ENCODE measurements at places on chromosomes 5 and 9.
A peak's percentile ranks its signal among the peaks of the same experiment; 100 is the strongest.

DNA sequence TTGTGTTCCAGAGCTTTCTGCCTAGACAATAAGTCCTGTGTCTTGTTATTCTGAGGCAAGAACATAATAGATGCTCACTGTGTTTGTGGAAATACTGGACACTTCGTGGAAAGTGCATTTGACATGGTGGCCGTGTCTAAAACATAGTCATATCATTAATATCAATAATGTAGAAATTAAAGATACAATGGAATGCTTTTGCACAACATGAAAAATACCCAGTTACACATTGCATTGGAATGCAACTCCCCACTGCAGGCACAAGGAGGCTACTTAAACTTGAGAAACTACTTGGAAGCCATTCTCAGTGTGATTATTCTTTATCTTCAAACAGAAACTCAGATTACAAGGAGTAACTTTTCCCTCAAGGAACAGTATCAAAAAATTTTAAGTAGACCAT, 145.3 kb upstream of the ZNF462 start:
- no peak for DNase-seq

GRCh38 chr9:68603371-68603770, 62.7 kb upstream of the TMEM252 start:
- no peak for DNase-seq

GRCh38 chr9:90037146-90037797, 432.5 kb downstream of the GADD45G start:
- no peak for DNase-seq

DNA sequence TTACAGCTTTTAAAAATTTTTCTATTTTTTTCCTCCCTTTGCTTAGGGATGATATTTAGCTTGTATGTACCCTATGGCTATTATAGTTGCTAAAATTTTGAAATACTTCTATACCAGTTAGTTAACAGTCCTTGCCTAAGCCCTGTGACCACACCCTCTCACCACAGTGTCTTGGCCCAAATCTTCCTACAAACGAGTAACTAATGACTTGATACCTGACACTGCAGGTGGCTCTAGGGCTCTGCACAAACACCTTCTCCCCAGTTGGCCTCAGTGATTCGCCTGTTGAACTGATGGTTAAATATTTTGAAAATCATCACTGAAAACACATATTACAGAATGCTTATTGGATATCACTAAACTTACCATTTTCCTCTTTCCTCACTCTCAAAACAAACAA, 449.6 kb upstream of the CHD1 start:
- DNase-seq: no peak

- DNase-seq: no peak
These were observed 188.2 kb downstream of the BNC2 start for GRCh38 chr9:16682273-16682672.

DNA sequence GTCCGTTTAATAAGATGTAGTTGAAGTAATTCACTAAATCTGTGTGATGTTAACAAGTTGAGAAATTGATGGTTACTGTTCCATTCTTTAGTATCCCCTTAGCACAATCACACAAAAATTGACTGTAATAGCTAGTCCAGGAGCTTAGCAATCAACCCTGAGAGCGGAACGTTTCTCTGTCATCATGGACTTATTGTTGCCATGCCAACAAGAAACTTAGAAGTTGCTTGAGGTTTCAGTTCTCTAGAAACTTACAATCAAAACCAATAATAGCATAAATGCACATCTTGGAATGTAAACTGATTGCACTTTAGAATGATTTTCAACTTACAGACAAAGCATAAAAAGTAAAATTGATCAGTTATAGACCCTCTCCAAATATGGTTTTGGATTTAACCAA, 125.4 kb upstream of the ANKH start:
- DNase-seq: no peak

DNA sequence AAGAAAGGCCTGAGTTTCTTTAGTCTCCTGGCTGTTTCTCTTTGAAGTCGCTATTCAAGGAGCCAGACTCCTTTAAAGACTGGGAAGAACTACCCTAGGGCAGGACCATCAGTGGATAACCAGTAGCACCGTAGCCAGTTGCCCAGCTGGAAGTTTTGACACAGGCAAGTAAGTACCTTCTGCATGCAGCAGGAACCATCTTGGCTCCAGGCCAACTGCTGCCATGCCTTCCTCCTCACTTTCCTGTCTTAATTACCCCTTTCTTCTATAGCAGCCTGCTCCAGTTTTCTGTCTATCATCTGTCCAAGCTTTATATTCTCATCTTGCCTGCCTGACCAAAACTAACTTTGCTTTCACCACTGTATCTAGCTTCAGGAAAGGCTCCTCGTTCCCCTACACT, 149.7 kb upstream of the SV2C start:
- DNase-seq: no peak

DNA sequence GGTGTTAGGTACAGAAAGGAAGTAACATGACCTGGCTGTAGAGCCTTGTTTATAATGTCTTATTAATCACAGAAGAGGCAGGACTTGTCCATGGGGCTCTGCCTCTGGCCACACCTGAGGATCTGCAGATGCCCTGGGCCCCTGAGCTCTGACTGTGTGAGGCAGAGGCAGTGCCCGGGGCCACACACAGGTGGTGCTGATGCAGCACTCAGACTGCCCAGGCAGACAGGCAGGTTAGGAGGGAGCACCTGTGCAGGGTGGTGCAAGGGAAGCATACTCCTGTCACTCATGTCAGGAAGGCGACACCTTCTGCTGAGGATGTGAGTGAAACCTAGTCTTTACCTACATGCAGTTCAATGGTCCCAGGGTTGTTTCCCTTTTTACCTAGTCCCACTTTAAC, 88.7 kb downstream of the CFAP90 start:
- no peak for DNase-seq

DNA sequence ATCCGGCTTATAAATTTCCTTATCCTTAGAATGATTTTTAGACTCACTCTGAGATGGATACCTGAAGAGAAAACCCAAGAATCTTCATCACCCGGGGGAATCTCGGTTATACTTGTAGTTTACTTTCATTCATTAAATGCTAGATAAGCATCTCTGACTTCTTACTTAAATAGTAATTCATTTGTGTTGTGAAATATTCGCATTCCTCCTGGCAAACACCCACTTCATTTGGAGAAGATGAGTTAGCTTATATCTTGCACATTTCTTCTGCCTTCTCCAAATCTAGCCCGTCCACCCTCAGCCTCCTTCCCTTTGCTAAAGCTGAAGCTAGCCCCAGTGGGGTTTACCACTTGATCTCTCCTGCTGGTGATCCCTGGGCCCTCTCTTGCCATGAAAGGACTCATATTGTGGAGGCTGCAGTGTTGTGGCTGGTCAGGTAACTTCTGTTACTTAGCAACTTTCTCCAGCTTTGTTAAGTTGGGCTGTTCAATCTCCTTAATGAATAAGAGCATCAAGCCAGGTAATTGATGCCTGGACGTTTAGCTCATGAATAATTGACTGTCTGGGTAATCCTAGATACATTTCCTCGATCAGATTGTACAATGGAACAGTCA, 11.3 kb upstream of the POU4F3 start:
- DNase-seq: no peak

GRCh38 chr5:168086104-168086610, 205.3 kb upstream of the WWC1 start:
- no peak for DNase-seq

DNA sequence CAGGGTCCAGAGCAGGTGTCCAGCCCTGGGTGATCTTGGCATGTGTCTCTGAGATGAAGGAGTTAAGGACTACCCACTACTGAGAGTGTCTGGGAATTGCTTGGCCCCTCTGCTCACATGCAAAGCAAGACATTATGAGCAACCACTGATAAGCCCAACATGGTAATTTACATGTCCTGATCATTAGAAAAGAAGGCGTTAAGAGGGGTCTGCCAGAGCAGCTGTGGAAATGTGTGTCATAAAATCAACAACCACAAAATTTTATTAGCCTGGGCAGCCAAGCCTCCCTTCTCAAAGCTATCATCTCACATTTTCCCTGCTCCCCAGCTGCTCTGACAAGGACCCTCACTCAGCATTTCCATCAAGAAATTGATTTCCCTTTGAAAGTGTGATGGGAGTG, 351.0 kb downstream of the SPOCK1 start:
- no peak for DNase-seq

- no peak for DNase-seq
These were observed 60.5 kb downstream of the GABRG2 start for GRCh38 chr5:162128117-162128516.

- DNase-seq: no peak
These were observed 23.0 kb upstream of the PPARGC1B start for GRCh38 chr5:149707097-149707496.

DNA sequence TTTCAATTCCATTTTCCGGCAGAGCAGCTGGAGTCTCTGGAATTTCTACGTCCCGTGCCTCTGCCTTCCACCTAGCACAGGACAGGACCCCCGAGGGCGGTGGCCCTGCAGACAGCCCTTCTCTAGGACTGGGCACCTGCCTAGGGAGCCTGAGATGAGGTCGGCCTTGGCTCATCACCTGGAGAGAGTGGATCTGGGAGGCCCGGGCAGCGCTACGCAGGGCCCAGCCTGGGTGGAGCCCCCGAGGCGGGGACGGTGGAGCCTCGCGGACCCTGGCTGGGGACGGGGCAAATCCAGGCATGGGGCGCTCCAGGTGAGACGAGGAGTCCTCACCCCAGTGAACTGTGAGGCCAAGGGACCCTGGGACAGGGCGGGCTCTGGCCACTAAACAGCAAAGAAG, 114.5 kb downstream of the MTRR start:
- DNase-seq: no peak

DNA sequence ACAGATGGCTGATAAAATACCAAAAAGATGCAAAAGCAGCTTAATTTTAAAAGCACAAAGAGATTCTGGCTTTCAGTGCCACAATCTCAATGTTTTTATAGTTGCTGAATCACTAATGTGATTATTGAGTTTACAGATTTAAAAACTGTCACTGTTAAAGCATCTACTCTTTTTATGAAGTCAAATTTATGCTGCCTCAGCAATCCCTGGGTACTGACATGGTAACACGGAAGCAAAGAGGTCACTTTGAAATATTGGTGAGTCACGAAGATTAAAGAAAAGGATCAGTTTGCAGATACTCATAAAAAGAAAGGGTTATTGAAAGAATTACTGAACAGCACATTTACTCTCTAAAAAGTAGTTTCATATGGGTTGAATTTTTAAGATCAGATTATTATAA, 39.7 kb upstream of the HMGCS1 start:
- no peak for DNase-seq

DNA sequence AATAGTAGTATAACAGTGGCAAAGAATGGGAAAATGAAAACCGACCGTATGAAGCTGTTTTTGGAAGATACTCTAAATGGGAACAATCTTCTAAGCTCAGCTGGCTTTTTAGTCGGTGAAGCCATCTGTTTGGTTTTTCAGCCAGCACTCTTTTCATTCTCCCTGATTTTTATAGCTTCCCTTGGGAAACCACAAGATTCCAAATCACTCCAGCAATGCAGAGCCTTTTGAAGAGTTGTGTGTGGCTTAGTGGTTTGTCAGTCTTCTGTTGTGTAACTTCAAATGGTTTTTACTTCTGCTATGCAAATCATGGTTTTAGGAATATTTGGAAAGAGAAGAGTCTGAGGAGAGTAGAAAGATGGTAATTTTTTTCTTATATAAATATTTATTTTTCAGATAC, 180.7 kb downstream of the KDM4C start:
- no peak for DNase-seq

GRCh38 chr5:140664359-140665119, at the start of gene WDR55:
WDR55 (plus strand) TSS chr5:140664904; CDS start chr5:140664913, 9 bp downstream.
- peak; percentile 84 for DNase-seq

- no peak for DNase-seq
These were observed 8.2 kb downstream of the TMEM268 start for GRCh38 chr9:114619191-114619761.

DNA sequence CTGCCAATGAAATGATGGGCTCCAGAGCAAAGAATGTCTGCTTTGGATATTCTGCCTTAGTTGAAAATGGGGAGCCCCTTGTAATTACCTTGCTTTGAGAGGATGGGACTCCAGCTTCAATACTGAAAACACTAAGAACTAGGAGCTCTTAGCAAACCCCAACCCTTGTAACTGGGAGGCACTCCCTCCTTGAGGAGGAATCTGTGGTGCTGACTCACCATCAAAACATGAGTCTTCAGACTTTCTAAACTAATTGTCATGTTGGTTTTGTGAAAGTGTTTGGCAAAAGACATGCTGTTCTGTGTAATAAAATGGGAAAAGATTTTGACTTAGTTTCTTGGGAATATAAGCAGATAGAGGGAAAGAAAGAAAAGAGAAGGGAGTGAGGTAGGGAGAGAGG, 91.9 kb upstream of the PTPRD start:
- DNase-seq: no peak

DNA sequence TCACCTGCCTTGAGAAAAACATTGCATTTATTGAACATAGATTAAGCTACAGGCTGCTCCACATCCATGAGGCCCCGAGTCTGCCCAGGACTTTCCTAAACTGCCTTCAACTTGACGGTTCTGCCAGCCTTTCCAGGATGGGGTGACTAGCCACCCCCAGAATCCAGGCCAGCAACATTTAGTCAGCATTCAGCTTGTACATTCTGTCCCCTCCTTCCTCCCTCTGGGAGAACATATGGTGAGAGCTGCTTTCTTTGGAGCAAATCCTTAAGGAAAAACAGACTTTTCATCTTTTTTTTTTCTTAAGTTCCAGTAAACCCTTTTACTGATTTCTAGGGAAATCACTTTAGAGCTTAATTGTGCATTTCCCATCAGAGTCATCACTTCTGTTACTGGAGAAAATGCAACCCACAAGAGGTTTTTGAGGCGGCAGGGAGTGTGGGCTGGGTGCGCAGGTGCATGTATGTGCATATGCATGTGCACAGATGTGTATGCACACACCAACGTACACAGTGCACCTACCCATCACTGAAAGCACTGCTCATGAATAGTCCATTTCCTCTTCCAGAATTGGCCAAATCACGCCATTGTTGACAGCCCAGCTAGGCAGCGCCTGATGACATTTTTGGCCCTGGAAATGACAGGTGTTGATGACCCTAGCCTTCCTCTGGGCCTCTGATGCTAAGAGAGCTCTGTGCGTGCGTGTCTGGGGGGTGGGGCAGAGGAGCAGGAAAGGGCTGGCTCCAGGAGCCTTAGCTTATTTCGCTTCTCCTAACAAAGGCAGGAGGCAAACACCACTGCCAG, 145.6 kb downstream of the HSD17B3 start:
- DNase-seq: no peak

DNA sequence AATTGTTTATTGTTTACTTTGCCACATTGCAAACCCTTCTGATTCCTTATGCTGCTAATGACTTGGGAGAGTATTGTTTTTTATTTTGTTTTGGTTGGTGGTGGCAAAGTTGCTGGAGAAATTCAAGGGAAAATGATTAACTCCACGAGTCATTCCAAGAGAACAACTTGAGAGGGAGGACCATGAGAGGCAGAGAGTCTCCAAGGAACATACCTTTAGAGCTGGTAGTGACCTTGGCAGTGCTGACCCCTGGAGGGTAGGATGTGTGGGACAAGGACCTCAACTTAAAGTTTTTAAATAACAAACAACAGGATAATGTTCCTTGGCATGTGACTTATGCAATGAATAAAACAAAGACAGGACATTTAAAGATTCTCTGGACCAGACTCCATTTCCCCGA, 139.7 kb downstream of the LRRC70 start:
- no peak for DNase-seq

- DNase-seq: no peak
These were observed 12.2 kb upstream of the PRXL2C start for GRCh38 chr9:96667363-96667728.

- DNase-seq: no peak
These were observed 284.5 kb downstream of the DEPDC1B start for GRCh38 chr5:60415443-60415842.

Measured in activated naive CD4-positive, alpha-beta T cell (primary cell).